Stimulated activated CD4-positive, alpha-beta T cell treated with anti-CD3 and anti-CD28 coated beads, Interleukin-1b, Interleukin-23, amount 100 ng/mL, for 4 hours (primary cell): ENCODE measurements at places on chromosomes 2 and 18.

- no peak for DNase-seq
Measured at GRCh38 chr18:8826971-8827370, 121.6 kb downstream of the MTCL1 start.

- DNase-seq: no peak
Measured at GRCh38 chr2:100293341-100294161, 28.8 kb downstream of the LONRF2 start.

- DNase-seq: no peak
Measured at GRCh38 chr2:191965733-191966132, 118.8 kb upstream of the CAVIN2 start.

GRCh38 chr18:47345291-47345690 is 93.8 kb upstream of the SKOR2 start:
- no peak for DNase-seq

DNA sequence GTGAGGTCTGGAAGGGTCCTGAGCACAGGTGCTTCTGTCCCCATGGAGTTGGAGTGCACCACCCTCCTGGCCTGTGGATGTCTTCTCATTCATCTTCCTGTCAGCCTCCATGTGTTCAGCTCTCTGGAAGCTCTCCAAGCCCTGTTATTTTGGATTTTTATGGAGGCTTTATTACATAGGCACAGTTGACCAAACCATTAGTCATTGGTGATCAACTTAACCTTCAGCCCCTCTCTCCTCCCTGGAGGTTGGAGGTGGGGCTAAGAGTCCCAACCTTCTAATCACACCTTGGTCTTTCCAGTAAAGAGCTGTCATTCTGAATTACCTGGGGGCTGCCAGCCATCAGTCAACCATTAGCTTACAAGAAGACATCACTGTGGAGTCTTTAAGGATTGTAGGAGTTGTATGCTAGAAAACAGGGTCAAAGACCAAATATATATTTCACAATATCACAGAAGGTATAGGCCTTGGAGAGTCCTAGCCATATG is 7.5 kb upstream of the MCFD2 start:
- DNase-seq: no peak

DNA sequence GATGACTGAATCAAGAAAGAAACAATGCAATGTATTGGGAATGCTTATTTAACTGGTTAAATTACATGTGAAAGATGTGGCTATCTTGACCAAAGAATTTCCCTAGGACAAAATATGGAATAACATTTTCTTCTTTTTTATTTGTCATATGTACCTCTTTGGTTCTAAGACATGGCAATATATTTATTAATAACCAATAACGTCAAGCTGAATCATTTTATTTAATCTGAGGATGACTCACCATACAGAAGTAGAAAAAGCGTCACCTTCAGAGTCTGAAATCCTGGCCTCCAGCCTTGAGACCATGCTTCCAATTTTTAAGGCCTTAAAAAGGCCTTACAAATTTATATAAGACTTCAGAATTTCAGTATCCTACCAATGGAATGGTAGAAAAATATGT is 1464.9 kb downstream of the SUCLG1 start:
- no peak for DNase-seq

- DNase-seq: no peak
Measured at GRCh38 chr2:174035117-174035635, 70.0 kb upstream of the SP3 start.

- no peak for DNase-seq
Measured at GRCh38 chr2:673016-673415, 4.2 kb downstream of the TMEM18 start.

- DNase-seq: no peak
Measured at GRCh38 chr2:11807156-11808015, 61.0 kb downstream of the LPIN1 start.

GRCh38 chr18:23547846-23548245 is 38.5 kb downstream of the NPC1 start:
- DNase-seq: no peak

DNA sequence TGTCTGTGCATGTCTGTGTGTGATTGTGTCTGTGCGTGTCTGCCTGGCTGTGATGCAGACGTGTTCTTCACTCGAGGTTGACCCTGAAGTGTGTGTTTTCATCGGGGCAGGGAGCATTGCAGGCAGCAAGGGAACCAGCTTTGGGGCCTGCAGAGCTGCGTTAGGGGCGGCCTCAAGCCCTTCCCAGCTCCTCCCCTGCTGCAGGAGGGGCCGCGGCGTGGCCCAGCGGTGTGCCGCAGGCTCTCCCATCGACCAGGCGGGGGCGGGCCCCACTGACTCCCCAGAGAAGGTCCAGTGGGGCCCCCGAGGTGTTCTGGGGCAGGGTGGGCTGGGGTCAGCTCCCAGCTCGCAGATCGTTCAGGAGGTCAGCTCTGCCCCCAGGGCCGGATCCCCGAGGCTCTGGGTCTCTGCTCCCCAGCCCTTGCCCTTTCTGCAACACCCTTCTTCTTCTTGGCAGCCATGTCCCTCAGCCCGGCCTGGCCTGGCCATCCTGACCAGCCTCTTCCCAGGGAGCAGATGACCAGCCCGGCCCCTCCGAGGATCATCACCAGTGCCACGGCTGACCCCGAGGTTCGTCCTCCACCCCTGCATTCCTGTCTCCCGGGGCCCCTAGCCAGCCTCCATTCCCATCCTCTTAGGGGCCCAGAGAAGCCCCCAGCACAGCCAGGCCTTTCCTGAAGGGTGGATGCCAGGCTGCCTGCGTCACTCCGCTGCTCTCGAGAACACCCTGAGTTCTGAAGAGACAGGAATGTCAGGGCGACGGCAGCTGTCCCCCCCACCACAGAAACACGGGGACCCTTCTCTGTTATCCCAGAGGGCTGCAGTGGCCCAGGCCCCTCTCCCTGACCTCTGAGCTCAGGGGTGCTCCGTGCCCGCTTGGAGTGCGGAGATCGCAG is 11.1 kb upstream of the KLHL30 start:
- DNase-seq: no peak

- no peak for DNase-seq
Measured at GRCh38 chr2:344811-345210, 56.9 kb upstream of the ALKAL2 start.

DNA sequence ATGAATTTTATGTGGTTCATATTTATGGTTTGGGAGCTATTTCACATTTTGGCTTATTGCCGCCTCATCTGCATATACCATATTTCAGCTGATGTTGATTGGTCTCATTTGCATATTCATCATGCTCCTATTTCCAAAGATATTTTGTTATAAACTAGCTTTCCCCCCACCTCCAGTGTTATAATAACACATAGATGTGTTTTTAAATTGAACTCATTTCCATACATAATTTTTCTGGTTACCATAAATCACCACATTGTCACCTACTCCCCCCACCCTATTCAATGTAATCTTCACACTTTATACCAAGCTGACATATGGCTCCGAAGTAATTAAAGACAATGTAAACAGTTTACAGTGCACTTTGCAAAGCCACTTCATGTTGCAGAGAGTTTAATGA is 101.2 kb downstream of the FSHR start:
- DNase-seq: no peak

DNA sequence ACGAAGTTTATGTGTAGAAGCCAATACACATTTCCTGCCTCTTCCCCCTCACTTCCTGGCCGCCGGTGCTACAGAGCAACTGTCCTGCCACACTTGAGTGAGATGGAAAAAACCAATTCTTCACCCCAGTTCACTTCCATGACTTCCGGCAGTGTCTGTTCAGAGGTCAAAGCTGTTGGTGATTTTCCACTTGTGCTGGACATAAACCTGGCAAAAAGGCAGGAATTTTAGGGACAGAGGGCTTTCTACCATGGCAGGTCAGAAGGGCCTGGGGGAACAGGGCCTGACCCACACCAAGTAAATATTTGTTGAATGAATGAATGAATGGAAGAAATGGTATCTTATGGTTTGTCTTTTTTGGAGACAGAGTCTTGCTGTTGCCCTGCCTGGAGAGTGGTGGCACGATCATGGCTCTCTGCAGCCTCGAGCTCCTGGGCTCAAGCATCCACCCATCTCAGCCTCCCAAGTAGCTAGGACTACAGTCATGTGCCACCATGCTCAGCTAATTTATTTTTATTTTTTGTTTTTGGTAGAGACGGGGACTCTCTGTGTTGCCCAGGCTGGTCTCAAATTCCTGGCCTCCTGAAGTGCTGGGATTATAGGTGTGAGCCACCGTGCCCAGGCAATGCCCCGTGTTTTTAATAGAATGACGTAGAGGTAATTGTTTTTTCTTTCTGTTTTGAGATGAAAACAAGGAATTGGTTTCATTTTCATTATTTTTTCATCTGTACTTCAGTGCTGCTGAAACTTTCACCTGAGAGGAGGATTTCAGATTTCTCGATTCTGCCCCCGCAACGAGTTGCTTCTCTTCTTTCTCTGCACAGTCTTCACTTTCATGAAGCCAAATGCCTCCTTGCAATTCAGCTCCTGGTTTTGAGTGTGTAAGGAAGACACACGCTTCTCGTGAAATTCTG is 48.0 kb upstream of the LPIN2 start:
- peak; percentile 8 for DNase-seq

- DNase-seq: no peak
Measured at GRCh38 chr2:133574620-133575019, 6.4 kb upstream of the NCKAP5 start.

- DNase-seq: no peak
Measured at GRCh38 chr2:216121255-216121654, 12.1 kb downstream of the XRCC5 start.

DNA sequence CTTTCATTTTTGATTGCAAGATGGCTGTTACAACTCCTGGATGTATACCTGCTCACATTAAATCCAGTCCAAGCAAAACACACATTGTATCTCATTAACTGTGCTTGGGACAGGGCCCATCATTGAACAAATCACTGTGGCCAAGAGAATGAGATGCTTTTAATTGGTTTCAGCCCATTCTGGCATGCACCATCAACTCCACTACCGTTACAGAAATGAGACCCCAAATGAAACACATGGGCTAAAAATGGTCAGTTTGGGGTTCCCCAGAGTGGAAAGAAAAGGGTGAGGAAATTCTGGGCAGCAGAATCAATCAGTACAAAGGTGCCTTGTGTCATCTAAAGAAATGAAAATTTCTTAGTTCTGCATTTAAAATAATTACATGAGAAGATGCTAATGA is 52.7 kb downstream of the FAM171B start:
- DNase-seq: no peak

DNA sequence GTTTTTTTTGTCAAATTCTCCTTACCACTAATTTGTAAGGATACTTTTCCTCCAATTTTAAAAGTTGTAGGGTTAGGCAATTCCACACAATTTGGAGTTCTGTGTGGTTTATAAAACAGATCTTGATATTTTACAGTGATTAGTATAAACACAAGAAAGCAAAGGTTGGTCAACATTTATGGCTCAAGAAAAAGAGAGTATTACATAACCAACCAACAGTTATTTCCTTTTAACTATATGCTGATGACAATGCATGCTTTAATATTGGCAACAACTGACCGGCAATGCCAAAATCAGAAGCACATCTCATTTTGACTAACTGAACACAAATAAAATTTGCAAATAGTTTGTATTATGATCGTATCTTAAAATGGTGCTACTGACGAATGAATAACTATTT is 137.2 kb downstream of the CDH2 start:
- DNase-seq: no peak

DNA sequence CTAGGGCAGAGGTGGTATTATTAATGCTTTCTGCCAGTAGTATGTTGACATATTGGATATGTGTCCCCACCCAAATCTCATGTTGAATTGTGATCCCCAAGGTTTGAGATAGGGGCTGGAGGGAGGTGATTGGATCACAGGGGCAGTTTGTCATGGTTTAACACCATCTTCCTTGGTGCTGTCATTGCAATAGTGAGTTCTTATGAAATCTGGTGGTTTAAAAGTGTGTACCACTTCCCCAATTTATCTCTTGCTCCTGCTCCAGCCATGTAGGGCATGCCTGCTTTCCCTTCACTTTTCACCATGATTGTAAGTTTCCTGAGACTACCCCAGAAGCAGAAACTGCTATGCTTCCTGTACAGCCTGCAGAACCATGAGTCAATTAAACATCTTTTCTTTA is 47.1 kb upstream of the THSD7B start:
- no peak for DNase-seq

GRCh38 chr2:146666340-146666739 is 1178.5 kb upstream of the ACVR2A start:
- DNase-seq: no peak

- DNase-seq: no peak
Measured at GRCh38 chr18:36481201-36481657, 183.7 kb downstream of the FHOD3 start.

GRCh38 chr2:127573298-127573697 is 37.8 kb downstream of the MYO7B start:
- DNase-seq: no peak

DNA sequence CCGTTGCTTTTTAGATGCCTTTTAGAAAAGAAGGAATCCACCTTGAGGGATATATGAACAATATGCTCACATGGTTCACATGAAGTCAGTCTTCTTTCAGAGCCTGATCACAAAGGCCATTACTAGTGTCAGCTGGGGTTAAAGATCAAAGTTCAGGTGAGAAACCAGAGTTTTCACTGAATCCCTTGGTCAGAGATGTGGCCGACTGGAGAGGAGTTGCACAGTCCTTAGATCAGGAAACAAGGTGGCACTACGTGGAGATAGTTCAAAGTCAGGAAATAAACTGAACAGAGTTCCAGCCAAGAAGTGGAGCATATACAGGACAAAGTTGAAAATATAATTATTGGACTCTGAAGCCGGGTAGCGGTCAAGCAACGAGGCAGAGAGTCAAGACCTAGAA is 54.6 kb downstream of the AAK1 start:
- no peak for DNase-seq

- DNase-seq: no peak
Measured at GRCh38 chr2:101195871-101196661, 44.9 kb upstream of the TBC1D8 start.

DNA sequence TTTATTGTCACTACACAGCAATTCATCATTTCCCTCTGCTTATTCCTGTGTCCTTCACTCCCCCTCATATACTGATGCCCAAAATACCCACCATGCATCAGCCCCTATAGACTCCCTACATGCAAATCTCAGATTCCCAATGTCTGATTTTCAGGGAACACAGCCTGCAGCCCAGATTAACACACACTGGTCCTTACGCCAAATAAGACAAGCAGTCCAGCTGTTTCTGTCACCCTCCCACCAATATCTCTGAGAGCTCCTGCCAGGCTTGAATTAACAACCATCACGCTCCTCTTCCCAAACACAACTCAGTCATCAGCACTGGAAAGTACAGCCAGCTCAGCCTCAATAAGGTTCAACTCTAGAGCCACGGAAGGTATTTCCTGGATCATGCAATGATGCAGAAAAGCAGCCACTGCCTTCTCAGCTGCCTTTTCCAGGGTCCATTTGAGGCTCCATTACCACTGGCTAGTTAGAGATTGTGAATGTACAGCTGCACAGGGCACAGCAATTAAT is 39.0 kb upstream of the SLC35F5 start:
- DNase-seq: no peak

- DNase-seq: no peak
Measured at GRCh38 chr2:23387845-23388244, 2.9 kb downstream of the KLHL29 start.

GRCh38 chr2:8671176-8671575 is 10.7 kb upstream of the ID2 start:
- no peak for DNase-seq

GRCh38 chr18:59059140-59059539 is 80.5 kb upstream of the SEC11C start:
- no peak for DNase-seq
